Activated T-helper 17 cell treated with anti-CD3 and anti-CD28 coated beads, Interleukin-2, amount 50 U/mL, for 72 hours (primary cell): ENCODE measurements at places on chromosomes 7 and 10. TPM values are rescaled to one million over a fixed set of nuclear protein-coding genes. Genes with fewer than 3 reads are reported as not detected.

DNA sequence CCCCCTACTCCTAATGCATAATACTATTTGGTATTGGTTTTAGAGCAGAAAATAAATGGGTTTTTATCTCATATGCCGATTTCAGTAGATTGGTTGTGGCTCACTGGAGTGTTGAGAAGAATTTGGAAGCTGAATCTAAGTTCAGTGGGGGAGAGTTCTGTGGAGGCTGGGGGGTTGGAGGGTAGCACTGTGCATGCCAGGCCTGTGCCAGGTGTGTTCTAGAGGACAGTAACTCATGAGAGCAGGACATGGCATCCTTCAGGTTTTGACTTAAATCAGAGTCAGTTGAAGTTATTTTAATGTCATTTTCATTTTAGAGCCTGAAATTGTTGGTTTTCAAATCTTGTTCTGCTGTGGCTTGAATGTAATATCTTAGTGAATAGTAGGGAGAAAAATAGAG is 79.5 kb downstream of the EEPD1 start:
- ATAC-seq = no peak

DNA sequence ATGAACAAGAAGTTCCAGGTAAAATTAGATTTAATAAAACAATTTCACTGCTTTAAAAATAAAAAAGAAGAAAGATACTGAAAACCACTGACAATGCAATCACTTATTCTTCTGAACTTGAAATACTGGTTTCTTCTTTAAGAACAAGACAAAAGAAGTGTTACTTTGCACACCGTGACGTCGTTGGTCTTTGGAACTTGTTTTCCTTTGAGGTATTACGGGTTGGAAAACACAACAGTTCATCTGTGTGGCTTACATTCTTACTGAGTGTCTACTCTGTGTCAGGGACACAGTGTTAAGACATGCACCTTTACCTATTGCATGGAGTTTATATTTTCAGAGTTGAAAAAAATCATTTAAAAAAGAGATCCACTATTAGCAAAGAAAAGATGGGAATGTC is 41.3 kb upstream of the UCN3 start:
- no peak for ATAC-seq

- no peak for ATAC-seq
Measured at GRCh38 chr10:618229-618989, 71.1 kb downstream of the DIP2C start.

- ATAC-seq = no peak
Measured at GRCh38 chr10:87868277-87868676, 4.9 kb downstream of the PTEN start.

Gene ACSM6
- total RNA-seq = not detected

Gene GRID2IP
- total RNA-seq = 0.26 TPM
